Neural progenitor cell (in vitro differentiated cells): ENCODE measurements at places on chromosomes 5 and 9. TPM values are rescaled to one million over a fixed set of nuclear protein-coding genes. Genes with fewer than 3 reads are reported as not detected.

DNA sequence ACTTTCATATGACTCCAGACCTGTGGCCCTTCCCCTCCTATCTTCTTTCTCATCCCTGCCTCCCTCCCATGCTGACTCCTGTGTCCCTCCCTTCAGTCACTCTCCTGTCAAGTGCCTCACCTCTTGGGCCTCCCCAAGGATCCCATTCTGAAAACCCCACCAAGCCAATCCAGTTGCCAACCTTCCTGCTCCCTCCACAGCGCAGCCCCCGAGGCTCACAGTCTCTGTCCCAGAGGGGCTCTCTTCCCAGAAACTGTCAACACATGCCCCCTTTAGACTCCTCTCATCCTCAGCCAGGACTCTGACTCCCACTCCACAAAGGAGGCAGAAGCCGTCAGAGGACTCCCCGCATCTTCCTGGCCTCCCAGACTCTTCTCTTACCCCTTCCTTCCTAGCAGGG is 30.8 kb downstream of the ACSL6 start:
- no peak for DNase-seq

DNA sequence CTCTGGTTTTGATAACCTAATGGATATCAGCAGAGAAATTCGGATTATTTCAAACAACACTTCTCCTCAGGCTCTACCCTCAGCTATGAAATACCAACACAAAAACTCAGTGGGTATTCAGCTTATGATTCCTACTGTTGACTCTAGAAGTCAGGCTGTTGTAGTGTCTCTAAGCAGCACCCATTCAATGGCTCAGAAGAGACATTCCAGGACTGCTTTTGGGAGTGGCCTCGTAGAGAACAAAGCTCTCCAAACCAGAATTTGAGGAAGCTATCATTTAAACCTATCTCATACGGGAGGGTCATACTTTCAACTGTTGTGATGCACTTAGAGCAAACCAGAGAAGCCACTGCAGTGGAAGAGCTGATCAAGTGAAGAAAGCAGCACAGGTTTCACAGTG is 34.1 kb downstream of the ETF1 start:
- peak; percentile 30 for DNase-seq

The ZBTB43 gene
- total RNA-seq, result 9.3 and 10.0 TPM in 2 replicates

DNA sequence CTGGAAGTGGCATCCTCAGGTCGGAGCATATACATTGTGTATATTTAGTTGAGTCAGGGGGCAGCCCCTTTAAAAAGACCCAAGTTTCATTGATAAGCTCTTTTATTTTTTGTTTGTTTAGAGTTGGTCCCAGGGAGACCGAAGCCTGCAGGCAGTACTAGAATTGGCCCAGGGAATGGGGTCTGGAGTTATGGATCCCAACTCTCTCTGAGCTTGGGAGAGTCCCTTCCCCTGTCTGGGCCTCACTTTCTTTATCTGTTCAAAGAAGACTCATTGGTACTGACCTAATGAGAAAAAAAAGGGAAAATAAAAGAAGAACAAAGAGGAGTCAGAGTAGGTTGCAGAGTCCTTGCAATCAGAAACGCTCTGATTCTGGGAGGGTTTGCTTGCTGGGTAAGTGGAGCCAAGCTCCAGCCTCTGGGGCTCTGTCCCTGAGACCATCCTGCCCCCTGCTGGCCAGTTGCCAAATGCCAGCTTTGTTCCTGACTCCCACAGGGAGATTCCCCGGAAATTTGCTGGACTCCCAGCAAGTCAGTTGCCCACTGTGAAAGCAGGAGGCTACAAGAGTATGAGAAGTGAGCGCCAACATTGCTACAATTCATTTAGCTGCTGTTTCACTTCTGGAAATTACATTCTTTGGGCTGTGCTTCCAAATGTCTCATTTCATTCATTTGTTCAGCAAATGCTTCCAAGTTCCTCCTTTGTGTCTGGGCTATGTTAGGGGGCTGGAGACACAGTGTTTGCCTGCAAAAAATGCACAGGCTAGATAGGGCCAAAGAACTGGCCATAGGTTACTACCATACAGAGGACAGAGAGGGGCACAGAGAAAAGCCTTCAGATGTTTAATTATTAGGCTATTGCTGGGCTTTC is 156.2 kb downstream of the MELK start:
- DNase-seq, result peak; percentile 92

The SLC2A8 gene
- total RNA-seq, result 9.4 and 22.8 TPM in 2 replicates

The SLC9A3 gene
- total RNA-seq, result 1.4 and 3.6 TPM in 2 replicates

The TOR1A gene
- total RNA-seq, result 39.6 and 42.4 TPM in 2 replicates

GRCh38 chr5:173324115-173325001 is 3.9 kb downstream of the STC2 start:
- DNase-seq, result peak; percentile 60

DNA sequence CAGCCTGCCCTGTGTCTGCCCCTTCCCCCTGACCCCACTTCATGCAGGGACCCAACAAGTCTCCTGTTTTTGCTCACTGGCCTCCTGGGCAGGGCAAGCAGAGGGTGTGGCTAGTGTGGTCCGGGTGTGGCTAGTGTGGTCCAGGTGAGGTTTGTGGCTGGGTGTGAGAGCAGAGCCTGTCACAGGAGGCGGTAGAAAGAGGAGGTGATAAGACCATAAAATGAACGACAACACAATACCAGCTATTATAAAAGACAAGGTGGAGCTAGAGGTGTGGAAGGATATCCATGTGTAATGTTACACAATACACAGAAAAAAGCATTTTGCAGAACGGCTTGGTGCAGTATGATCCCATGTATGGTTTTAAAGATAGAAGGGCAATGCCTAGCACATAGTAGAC is 23.3 kb downstream of the SPRY4 start:
- no peak for DNase-seq

The FEM1C gene
- total RNA-seq, result 20.2 and 28.7 TPM in 2 replicates

- no peak for DNase-seq
These were observed 1.6 kb downstream of the ZNF782 start for GRCh38 chr9:96852676-96853075.

The IL33 gene
- not detected in 2 replicates for total RNA-seq

GRCh38 chr5:135110785-135111596 is 77.0 kb upstream of the PITX1 start:
- no peak for DNase-seq

DNA sequence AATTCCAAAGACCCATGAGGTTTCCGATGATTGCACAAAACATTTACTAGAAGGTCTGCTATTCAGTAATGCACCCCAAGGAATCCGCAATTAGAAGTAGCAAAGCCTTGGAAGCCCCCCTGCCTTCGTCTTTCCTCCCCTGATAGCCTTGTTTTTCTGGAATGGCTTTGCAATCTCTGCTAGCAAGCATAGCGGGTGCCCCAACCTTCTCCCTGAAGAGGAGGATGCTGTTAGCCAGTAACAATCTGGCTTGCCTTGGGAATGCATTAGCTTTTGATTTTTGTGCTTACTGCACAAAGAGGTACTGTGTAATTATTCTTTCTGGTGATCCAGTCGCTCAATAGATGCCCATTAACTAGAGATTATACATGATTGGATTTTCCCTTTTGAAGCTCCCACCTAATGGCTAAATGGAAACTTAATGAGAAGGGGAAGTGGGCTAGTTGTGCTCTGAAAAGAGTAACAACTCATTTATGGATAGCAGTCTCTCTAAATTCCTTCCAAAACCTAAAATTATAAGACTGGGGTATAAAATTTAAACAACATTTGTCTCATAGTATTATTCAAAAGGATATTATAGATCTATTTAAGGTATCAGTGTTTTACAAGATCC is 91.6 kb downstream of the FBXW11 start:
- peak; percentile 59 for DNase-seq

GRCh38 chr5:73442231-73442811 is 6.3 kb downstream of the FOXD1 start:
- DNase-seq, result peak; percentile 16

DNA sequence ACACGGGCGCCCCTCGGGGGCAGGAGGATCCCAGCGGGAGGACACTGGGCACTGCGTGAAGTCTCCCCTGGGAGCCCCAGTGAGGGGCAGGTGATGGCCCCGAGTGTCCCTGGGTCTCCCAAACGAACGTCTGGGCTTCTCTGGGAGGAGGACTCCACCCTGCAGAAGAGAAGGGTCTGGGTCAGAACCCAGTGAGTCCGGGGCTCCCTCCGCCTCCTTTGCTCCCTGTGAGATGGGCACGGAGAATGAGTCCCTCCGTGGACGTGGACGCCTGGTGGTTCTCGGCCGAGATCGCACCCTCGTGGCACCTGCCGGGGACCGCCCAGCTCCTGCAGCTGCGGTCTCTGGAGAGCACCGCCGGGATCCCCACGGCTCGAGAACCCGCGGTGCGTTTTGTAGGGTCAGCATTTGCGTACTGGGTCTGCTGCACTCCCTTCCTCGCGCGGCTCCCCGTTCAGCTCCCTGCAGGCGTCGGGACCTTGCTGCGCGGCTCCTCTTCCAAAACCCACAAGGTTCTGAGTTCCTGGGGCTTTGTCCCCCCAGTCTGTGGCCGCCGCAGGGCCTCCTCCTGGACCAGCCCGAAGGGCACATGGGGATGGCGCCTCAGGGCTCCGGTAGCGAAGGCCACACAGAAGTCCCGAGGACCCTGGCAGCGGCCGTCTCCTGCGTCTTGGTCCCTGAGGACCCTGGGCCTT is 10.2 kb upstream of the CEP72 start:
- DNase-seq, result no peak

DNA sequence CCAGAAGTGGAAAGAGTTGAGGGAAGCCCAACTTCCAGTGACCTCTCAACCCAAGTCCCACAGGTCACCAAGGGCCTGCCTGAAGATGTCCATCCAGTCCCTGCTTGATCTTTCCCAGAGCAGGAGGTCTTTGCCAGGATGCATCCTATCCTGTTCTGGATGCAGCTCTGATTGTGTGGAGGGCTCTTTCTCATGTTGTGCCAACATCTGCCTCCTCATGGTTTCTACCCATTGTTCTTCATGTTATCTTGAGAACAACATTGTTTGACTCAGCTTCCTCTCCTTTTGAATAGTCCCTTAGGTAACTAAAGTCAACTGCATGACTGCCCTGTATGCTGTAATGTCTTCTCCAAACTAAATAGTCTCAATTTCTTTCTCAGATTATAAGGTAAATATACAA is 169.3 kb downstream of the CCDC192 start:
- no peak for DNase-seq

- no peak for DNase-seq
These were observed 395.3 kb downstream of the OSTF1 start for GRCh38 chr9:75483636-75484035.

The PPIC gene
- total RNA-seq, result 0.53 TPM in 1 of 2 replicates, not detected in the other

DNA sequence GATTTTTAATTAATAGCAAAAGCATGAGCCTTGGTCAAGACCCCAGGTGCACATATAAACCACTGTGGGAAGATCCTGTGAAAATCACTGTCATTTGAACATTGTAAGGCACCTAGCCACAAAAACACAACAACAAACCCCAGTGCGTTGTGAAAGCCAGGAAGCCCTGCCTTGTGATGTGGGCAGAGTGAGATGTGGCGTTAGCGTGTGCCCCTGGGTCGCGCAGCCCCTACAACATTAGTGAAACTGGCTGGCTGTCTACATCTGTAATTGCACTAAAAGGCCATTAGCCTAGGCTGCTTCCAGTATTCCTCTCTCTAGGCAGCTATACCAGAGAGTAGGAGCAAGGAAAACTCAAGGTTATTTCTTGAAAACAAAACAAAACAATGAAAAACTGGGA is 21.1 kb upstream of the PDZD2 start:
- no peak for DNase-seq

The REXO4 gene
- 17.9 and 24.9 TPM in 2 replicates for total RNA-seq
